ENCODE measurements at places on chromosomes 6 and 20.

DNA sequence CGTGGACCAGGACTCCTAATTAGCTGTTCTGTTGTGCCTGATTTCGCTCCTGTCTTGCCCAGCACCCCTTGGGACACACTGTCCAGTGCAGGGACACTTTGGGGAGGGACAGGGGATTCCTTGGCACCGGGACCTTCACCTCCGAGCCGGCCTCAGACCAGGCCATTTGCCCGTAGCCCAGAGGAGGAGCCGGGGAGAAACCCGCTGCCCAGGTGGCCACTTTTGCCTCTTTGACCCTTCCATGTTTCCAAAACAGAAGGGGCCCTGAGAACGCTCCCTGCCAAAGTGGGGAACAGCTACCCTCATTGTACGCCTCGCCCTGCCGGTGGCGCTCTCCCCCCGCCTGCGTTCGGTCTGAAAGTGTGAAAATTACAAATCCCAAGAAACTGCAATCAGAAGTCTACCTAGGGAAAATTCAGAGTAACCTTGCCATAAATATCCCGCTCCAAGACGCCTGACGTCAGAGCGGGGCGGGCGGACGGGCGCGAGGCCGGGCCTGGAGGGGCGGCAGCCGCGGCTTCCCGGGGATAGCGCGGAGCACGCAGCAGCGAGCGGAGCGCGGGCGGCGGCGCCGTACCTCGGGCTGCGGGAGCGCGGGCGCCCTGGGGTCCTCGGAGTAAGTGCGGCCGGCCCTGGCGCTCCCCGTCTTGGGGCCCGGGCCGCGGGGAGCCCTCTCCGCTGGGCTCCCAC is at the start of gene DAAM2:
Gene DAAM2 (plus strand): TSS at position 527 of the 690 bp plus-strand sequence. CDS start 63,927 bp downstream, outside the sequence.
- DNase-seq = peak; percentile 2

DNA sequence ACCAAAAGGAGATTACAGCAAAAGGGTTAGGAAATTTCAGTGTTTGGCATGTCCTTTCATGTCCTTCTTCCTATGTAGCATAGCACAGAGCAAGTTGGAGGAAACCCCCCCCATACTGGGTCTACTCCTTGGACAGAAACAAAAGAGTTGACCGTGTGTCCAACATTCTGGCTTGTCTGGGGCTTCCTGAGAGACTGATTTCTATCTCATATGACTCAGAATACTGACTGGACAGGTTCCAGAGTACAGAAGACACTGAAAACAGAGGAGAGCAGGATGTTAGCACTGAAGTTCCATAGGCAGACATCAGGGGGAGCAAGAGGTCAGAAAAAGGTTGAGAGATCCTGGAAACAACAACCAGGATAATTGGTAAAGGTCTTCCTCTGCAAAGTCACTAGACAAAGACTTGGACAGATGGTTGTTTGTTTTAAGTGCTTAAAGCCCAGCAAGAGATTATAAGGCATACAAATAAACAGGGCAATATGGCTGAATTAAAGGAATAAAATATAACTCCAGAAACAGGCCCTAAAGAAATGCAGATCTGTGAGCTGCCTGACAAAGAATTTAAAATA is 48.4 kb downstream of the USP49 start:
- peak; percentile 45 for DNase-seq

- no peak for DNase-seq
Measured at GRCh38 chr6:148508401-148509041, 165.9 kb downstream of the SASH1 start.

DNA sequence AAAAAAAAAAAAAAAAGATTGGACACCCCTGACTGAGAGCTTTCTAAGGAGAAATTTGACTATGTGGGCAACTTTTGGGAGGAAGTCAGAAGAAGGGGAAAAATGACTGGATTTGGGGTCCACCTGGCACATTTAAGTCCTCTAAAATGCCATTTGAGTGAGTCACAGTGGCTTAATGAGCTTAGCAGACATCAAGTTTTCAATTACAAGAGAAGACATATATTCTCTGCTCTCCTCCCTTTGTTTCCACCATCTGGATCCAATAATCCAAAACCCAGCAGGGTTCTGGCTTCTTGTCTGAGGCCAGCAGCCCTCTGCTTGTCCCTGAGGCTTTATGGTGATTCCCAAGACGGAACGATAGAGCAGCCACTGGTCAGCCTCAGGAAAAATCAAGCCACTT is 6.9 kb downstream of the PI3 start:
- no peak for DNase-seq

DNA sequence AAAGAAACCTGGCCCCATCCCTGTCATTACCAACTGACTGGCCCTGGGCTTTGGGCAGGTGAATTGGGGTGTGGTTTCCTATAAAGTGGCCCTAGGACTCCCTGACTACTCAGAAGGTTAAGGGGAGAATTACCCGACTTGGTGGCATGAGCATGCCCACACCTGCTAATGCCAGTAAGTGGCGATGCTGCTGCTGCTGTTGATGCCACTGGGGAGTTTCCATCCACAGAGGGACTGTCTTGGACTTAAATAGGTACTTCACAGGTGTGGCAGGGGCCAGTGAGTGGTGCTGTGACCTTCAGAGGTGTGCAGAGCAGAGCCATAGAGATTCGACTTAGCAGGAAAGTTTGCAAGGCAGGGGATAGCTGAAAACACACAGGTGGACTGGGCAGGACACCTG is 32.6 kb upstream of the MDFI start:
- no peak for DNase-seq

DNA sequence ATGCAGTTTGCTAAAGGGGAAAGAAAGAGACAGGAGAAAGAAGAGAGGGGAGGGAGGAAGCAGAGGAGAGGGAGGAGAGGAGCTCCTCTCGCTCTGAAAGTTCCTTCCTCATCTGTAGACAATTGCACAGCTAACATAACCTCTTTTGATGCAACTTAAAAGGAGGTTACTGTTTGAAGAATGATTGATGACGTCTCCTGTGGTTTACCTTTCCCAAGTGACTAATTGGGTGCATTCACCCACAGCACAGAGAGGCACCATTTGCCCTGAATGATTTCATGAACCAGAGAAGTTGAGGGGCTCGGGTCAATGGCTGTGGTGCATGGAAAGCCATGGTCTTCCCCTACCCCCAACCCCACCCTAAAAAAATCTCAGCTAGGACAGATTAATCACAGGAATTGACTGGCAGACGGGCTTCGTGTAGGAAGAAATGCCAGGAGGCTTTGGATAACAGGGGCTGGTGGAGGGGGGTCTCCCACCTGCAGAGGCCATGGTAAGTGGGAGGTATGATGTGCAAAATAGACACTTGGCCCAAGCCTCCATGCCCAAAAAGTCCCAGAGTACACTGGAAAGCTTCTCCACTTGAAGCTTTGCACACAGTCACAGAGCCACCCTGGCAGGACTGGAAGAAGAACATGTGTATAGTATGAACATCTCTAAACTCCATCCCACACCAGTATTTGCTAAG is 213.7 kb downstream of the ANKRD60 start:
- DNase-seq = no peak

GRCh38 chr6:170137911-170138910 is 152.7 kb downstream of the DLL1 start:
- DNase-seq = no peak

- DNase-seq = no peak
Measured at GRCh38 chr20:63440366-63440955, 32.0 kb downstream of the KCNQ2 start.

- DNase-seq = no peak
Measured at GRCh38 chr6:143759666-143760065, 81.9 kb downstream of the PHACTR2 start.

- no peak for DNase-seq
Measured at GRCh38 chr6:162942866-162943265, 215.1 kb downstream of the PACRG start.

- DNase-seq = no peak
Measured at GRCh38 chr20:33647603-33648395, 14.3 kb upstream of the C20orf144 start.

DNA sequence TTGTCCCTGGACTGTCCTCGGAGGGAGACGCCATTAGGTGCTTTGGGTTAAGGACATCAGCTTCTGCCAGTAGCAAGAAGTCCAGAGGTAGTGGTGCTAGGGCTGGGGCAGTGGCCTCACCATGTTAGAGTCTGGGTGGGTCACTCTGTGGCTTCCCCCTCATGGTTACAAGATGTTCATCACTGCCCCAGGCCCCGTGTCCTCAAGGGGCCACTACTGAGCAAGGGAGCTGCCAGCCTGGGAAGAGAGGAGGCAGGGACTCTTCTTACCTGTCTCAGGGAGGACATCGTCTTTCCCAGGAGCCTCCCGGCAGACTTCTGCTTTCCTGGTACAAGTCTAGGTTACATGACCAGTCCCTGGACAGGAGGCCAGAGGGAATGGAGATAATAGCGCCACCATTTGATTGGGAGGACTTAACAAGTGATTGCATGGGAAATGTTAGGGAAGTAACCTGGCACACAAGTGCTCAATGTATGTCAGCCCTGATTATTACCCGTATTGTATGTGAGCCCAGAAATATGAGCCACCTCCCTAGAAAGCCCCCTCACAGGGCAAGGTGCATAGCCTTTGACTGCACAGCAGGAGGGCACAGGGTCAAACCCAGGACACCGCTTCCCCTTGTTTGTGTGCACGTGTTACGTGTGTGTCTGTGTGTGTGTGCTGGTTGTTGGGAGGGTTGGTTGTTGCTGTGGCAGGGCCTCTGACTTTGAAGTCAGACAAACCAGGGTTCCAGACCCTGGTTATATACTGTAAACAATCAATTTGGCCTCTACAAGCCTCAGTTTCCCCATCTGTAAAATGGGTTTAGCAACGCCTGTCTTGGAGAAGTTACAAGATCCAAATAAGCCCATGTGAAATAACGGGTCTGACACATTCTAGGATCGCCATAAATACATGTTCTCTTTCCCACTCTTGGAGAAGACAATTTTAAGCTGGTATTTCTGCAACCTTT is 30.0 kb downstream of the SIRPA start:
- no peak for DNase-seq

DNA sequence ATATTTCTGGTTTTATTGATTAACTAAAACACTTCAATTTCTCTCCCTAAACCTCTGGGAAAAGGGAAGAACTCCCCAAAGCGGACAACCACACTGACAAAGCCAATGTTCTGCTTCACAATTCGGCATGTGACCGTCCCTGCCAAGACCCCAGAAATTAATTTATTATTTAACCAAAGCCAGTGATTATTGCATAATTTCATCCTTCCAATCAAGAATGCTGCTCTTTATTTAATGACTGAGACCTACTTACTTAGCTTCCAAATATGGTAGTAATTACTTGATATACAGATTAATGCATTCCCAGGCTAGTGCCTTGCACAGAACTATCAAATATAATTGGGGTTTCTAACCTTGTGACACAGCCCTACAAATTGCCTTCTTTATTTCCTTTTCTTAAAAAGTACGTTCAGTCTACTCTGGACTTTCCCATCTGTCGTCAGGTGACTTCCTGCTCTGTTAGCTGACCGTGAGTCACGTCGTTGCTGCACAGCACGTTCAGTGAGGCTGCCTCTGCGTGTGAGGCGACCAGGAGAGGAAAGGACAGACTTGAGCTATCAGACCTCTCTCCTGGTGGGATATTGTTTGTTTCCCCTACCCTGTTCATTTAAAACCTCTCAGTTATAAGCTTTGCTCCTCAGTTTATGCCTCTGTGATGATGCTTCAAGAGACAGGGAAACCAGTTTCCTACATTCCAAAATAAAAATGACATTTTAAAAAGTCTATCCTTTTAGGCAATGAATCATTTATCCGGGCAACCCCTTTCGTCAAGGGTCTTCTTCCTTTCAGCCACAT is 55.7 kb upstream of the TNFAIP3 start:
- no peak for DNase-seq

- DNase-seq = no peak
Measured at GRCh38 chr20:45254383-45255262, at the start of gene SLPI. Gene SLPI, minus strand, starts transcription at chr20:45254564. Its CDS starts 21 bp downstream, at chr20:45254543.

DNA sequence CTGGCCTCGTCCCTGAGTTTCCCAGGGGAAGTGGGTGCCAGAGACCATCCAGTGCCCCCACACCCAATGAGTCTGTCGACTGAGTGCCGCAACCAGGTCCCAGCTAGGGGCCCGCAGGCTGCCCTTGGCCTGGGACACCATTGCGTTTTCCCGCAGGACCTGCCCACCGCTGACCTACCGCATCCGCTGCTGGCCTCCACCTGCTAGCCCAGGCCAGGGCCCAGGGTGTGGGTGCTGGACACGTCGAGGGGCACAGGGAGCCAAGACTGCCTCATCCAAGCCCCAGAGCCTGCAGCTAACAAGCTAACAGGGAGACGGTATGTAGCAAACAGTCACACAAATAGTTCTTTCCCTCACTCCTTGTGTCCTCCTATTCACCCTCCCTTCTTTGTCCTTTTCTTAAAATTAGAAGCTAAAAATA is 97.7 kb downstream of the TMEM242 start:
- DNase-seq = no peak

GRCh38 chr6:119133400-119133799 is 54.9 kb upstream of the FAM184A start:
- no peak for DNase-seq

- peak; percentile 29 for DNase-seq
Measured at GRCh38 chr20:61056627-61057442, 195.2 kb upstream of the CDH4 start.

- DNase-seq = peak; percentile 28
Measured at GRCh38 chr6:111922454-111923297, 49.4 kb upstream of the FYN start.

Measured in NCI-H1092 treated with DMSO at 0.1 percent for 48 hours (cell line).